ENCODE measurements at places on chromosomes 5 and 9.
A peak's percentile ranks its signal among the peaks of the same experiment; 100 is the strongest.

DNA sequence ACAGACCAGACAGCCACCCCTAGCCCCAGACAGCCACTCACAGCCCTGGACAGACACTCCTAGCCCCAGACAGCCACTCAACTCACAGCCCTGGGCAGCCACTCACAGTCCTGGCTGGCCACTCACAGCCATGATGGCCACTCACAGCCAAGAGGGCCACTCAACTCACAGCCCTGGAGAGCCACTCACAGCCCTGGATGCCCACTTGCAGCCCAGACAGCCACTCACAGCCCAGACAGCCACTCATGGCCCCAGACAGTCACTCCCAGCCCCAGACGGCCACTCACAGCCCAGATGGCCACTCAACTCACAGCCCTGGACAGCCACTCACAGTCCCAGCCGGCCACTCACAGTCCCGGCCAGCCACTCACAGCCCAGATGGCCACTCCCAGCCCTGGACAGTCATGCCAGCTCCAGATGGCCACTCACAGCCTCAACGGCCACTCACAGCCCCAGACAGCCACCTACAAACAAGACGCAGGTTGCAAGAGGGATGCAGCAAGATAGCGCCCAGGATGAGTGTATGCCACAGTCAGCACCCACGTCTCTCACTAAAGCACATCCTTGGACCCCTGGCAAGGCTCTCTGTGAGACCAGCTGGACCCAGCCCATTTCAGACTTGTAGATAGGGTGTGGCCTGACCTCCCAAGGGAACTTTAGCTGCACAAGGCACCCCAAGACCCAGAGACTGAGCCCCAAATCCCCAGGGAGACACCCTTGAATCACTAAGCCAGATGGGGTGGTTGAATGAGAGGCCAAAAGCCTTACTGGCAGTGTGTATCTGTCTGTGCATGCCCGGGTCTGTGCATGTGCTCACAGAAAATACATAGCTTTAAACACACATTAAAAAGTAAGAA is 22.4 kb downstream of the ZDHHC11B start:
- H3K36me3 ChIP-seq, result no peaks in the 10 kb centered on the region
- H3K27ac ChIP-seq, result no peak overlapping the region
- H3K4me1 ChIP-seq, result peaks cover 5% of the 10 kb centered on the region
- no peak for DNase-seq
- no peaks in the 10 kb centered on the region for H3K27me3 ChIP-seq
- H3K4me3 ChIP-seq, result no peak overlapping the region

- H3K27me3 ChIP-seq, result no peaks in the 10 kb centered on the region
- peaks cover 11% of the 10 kb centered on the region for H3K36me3 ChIP-seq
- no peak overlapping the region for H3K27ac ChIP-seq
- DNase-seq, result peak; percentile 50
Measured at GRCh38 chr5:178116143-178116885, 3.0 kb downstream of the N4BP3 start.

GRCh38 chr5:122236270-122237040 is 75.6 kb upstream of the SNCAIP start:
- no peak overlapping the region for H3K4me3 ChIP-seq
- peak; percentile 7 for DNase-seq
- H3K36me3 ChIP-seq, result no peaks in the 10 kb centered on the region
- no peaks in the 10 kb centered on the region for H3K4me1 ChIP-seq
- H3K27me3 ChIP-seq, result no peaks in the 10 kb centered on the region

DNA sequence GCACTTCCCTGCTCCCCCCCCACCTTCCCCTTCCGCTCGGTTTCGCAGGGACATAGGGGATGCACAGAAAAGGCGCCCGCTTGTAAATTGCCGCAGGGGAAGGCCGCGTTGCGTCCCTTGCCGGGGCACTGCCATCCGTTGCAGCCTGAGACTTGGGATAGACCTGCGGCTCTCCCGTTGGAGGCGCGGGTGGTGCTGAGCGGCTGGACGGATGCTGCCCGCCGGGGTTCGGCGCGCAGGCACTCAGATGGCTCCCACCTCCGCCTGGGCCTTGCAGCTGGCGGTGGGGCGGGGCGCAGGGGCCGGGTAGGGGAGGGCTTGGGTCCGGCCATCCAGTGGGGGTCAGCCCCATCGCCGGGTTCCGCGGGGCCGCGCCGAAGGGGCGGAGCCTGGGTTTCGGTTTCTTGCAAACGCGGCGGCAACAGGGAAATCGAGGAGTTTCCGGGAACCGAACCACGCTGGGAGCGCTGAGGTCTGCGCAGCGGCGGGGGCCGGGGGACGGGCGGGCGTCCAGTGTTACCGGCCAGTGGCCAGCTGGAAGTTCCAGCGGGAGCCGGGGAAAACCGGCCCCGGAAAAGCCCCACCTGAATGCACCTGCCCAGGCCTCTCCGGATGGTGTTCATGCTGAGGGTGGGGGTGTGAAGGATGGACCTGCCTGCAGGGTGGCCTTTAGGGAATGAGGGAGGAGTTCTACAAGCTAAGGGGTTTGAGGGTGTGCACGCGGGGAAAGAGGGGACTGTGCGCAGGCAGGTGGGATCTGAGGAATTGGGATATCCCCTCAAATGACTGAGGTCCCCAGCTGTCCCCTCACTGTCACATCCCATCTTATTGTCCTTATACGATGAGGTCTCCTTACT is 6.3 kb upstream of the IRF1 start:
- peaks cover 20% of the 10 kb centered on the region for H3K4me1 ChIP-seq
- DNase-seq, result peak; percentile 79
- peak overlapping the region; percentile 63 for H3K4me3 ChIP-seq
- H3K27me3 ChIP-seq, result no peaks in the 10 kb centered on the region

GRCh38 chr9:87148331-87149104 is 201.2 kb upstream of the GAS1 start:
- peak; percentile 92 for DNase-seq
- no peak overlapping the region for H3K4me3 ChIP-seq
- H3K4me1 ChIP-seq, result peaks cover 10% of the 10 kb centered on the region
- H3K36me3 ChIP-seq, result no peaks in the 10 kb centered on the region
- H3K27ac ChIP-seq, result peak overlapping the region; percentile 92
- no peaks in the 10 kb centered on the region for H3K27me3 ChIP-seq
